ENCODE measurements at places on chromosomes 11 and 22. TPM values are rescaled to one million over a fixed set of nuclear protein-coding genes. Genes with fewer than 3 reads are reported as not detected.

- DNase-seq, result peak; percentile 49
Observed at GRCh38 chr11:7892840-7893254, 38.2 kb downstream of the OR10A6 start.

- no peak for DNase-seq
Observed at GRCh38 chr22:30253205-30253852, 6.8 kb upstream of the LIF start.

DNA sequence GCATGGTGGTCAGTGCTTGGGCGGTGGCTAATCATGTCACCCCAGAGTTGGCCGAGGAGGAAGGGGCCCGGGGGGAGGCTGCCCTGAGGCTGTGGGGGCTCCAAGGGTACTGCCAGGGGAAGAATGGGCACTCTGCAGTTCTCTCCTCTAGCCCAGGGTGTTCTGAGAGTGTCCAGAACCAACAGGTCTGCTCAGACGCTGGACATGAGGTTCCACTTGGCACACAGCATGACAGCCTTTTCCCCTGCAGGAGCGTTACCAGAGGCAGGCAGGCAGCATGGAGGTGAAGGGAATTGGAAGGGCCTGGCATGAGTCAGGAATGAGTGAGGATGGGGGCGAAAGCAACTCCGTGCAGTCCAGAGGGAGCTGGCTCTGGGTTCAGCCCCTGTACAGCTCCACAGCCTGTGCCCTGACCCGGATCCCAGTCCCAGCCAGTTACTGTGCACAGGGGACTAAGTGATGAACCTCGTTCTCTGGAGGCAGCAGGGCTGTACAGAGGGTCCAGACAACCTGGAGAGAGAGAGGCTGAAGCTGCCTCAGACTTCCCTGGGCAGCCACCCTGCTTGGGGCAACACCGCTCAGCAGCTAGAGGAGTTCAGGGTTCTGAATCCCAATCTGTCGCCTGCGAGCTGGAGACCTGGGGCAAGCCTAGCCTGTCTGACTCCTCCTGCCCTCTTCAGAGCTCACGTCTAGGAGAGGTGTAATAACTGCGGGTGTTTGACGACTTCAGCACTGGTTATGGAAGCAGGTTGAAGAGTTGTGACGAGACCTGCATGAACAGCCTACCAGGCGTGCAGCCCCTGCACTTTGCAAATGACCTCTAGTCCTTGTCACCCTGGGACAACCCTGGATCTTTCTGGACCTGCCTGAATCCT lies 14.7 kb upstream of the TUB start:
- no peak for DNase-seq

Gene APOA4
- total RNA-seq, result not detected

DNA sequence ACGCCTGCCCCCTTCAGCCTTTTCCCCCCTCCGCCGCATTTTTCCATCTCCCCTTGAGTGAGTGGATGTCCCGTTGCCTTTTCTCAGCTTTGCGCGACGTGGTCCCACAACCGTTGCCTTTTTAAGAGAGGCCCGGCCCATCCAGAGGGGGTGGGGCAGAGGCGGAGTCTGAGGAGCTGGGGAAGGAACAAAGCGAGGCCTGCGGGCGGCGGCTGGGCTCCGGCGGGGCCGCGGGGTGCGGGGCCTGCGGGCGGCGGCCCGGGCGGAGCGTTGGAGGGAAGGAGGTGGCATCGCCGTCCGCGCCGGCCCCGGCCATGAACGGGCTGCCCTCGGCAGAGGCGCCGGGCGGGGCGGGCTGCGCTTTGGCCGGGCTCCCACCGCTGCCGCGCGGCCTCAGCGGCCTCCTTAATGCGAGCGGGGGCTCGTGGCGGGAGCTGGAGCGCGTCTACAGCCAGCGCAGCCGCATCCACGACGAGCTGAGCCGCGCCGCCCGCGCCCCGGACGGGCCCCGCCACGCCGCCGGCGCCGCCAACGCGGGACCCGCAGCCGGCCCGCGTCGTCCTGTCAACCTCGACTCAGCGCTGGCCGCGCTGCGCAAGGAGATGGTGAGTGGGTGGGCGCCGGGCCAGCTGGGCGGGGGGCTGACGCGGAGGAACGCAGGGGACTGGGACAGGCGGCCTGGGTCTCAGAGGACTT lies at the start of gene FAM89B:
Gene FAM89B, plus strand, starts transcription at position 183 of the 696 bp plus-strand sequence. Its CDS starts 132 bp downstream, at position 315.
- DNase-seq, result peak; percentile 72

- no peak for DNase-seq
Observed at GRCh38 chr11:74318241-74318932, 6.9 kb upstream of the P4HA3 start.

DNA sequence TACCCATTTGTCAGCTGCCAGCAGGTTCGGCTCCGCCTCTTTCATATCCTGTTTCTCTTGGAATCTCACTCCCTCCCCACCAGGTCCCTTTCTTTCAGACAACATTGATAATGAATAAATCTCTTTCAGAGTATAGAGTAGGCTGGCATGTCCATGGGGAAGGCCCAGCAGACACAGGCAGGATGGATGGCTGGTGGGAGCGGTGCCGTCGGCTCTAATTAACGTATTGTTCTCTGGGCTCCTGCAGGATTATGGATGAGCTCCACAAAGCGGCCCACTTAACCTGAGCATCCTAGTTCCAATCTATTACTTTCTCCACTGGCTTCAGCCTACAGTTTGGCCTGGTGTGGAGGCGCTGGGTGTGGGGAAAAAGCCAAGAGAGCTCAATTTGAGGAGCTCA lies 588.0 kb downstream of the BUD13 start:
- no peak for DNase-seq

Gene KRTAP5-1
- not detected for total RNA-seq

DNA sequence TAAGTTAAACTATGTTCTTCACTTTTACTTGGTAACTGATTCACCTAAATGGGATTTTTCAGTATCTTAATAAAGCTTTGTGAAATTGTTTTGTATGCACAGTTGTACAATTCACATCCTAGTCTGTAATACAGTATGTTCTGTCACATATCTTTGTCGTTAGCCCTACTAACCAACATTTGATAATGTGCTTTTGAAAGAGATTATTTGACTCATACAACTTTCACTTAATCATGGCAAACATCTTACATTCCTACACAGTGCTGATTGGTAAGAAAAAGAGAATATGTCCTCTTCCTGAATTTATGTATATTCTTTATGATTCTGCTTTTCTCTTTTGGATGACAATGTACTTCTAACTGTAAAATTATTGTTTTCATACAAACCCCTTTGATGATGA lies 234.5 kb downstream of the METTL15 start:
- DNase-seq, result no peak

Gene ELMOD1
- 1.5 TPM for total RNA-seq

Gene MCM5
- total RNA-seq, result 72.5 TPM
